NCI-H1436 treated with DMSO at 0.1 percent for 48 hours (cell line): ENCODE measurements at places on chromosomes 12 and 14.

- DNase-seq = no peak
Measured at GRCh38 chr14:98754343-98755020, 517.5 kb downstream of the BCL11B start.

DNA sequence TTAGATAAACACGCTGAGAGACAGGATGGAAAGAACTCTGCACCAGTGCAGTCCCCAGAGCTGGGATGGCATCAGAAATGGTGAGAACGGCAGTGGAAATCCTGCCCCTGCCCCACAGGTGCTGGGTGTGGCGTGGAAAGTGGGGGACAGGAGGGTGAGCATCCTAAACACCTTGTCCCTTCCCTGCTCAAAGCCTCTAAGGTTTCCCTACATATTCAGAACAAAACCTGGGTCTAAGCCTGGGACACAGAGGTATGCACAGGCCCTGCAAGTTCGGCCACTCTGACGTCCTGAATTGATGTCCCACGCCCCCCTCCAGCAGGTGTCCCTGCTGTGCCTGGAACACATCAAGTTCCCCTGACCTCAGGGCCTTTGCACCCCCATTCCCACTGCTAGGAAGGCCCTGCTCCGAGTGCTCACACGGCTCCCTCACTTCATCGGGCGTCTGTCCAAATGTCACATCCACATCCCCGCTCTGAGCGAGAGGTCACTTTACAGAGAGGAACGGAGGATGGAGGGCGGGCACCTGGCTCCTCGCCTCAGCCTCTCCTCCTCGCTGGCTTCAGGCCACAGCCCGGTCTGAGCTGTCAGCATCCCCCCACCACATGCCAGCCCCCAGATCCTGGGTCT is 38.5 kb upstream of the SFSWAP start:
- no peak for DNase-seq

- DNase-seq = no peak
Measured at GRCh38 chr14:75234173-75235115, 44.2 kb upstream of the FOS start.

DNA sequence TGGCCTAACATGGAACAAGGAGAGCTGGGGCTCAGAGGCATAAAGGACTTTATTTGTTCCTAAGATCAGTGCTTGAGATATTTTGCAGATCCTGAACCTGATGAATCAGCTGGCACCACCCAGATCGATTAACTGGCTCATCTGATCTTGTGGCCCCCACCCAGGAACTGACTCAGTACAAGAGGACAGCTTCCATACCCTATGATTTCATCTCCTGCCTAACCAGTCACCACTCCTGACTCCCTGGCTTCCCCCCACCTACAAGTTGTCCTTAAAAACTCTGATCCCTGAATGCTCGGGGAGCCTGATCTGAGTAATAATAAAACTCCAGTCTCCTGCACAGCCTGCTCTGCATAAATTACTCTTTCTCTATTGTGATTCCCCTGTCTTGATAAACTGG is 5.1 kb downstream of the C12orf56 start:
- DNase-seq = no peak

DNA sequence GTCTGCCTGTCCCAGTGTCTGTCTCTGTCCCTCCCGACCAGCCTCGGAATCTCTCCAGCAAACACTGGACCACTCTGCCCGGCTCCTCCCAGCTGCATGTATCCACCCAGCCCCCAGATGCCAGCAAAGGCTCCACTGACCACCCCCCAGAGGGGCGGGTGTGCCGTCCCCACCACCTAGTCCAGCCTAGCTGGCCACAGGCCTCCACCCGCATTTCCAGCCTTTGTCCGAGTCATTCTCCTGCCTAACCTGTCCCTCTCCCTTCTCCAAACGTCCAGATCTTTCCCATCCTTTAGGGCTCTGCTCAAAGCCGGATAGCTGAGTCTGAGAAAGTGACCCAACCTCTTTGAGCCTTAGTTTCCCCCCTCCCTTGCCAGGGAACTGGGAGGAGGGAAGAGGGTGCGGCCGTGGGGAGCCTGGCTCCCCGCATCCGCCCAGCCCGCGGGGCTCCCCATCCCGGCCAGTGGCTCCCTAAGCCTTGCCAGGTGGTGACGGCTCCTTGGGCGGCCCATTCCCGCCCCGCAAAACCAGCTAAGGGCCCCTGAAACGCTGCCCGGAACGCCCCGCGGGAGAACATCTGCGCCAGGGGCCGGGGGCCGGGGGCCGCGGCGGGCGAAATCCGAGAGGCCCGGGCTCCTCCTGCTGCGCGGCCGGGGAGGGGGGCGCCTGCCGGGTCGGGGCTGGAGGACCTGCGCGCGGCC is 34.6 kb upstream of the ANKRD9 start:
- DNase-seq = no peak

- no peak for DNase-seq
Measured at GRCh38 chr12:99619389-99620158, 28.0 kb upstream of the GARIN6 start.

DNA sequence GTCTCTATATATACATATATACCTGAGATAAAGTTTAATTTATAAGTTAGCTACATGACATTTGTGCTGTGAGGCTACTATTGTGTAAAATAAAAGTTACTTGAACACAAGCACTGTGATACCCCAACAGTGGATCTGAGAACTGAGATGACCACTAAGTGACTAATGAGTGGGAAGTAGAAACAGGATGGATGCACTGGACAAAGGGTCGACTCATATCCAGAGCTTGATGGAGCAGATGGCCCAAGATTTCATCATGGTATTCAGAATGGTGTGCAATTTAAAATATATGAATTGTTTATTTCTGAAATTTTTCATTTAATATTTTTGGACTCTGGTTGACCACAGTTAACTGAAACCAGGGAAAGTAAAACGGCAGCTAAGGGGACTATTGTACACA is 908.6 kb upstream of the MDGA2 start:
- no peak for DNase-seq

GRCh38 chr12:42611571-42612230 is 22.2 kb upstream of the PRICKLE1 start:
- no peak for DNase-seq

DNA sequence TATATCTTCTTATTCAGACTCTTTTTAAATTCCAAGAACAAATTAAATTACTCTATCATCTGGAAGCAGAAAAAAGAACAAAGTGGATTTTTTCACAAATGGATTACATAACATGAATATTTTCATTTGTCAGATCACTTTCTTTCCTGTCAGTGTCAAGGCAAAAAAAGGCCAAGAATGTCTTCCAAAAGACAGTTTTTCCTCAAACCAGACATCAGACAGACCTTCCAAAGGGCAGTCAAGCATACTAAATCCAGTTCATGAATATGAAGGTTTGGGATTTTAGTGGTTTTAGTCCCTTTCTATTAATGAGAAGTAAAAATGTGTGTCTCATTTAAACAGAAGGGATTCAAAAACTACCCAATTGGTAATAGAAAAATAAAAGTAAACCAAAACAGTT is 336.0 kb downstream of the CEP128 start:
- no peak for DNase-seq

GRCh38 chr14:79820866-79821535 is 390.3 kb downstream of the DIO2 start:
- DNase-seq = no peak

DNA sequence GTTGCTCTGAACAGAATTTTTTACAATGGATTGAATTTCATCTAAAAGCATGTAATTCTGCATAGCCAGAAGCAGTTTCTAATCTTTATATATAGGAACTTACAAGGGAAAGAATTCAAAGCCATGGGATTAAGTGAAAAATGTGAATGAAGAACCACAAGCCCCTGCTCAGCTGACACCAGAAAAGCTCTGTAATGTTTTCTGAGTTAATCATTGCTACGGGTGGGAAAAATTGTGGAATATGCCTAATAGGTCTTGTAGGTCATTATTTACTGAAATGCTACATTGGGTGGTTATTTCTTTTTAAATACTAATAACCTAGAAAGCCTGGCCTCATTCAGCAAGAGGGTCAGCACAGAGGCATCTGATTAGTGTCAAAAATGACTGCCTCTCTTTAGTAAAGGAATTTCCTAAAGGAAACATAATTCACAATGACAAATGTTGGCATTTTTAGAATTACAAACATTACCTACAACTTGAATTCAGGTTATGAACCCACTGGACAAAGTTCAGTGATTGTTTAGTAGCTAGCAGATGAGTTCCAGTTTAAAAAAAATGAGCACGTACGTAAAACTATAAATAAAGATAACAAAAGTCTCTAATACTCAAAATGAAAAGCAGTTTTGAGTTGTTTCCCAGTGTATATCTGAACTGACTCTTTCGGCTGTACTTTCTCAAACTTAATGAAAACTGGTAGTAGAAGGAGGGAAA is 75.3 kb downstream of the BMP4 start:
- DNase-seq = no peak

GRCh38 chr14:30621354-30621939 is 672 bp upstream of the SCFD1 start:
- DNase-seq = no peak

DNA sequence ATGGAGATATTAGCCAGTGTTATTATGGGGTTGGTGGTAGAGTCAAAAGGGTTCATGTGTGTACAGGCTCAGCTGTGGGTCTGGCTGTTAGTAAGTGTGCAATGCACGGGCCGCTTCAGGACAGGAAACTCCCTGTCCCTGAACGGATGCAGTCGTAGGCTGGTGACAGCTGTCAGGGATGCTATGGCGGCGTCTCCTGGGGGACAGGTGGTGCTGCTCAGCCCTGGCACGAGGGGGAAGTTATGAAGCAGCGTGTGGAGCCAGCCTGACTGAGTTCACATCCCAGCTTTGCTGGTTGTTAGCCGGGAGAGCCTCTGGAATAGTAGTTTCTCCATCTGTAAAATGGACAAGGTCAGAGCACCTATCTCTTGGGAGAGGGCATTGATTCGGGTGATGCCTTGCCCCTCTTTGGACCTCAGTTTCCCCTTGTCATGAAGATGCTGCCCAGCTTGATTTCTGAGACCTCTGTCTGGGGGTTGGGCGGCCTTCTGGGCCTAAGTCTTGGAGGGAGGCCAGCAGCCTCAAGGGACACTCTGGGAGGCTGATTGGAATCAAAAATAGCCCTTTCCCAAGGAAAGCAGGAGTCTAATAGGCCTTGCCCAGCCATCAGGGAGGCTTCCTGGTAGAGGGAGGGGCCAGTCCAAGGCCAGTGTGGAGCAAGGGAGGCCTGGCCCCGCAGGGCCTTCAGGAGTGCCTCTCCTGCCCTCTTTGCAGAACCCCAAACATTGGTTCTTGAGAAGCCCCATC is 7.1 kb downstream of the ASB2 start:
- no peak for DNase-seq

DNA sequence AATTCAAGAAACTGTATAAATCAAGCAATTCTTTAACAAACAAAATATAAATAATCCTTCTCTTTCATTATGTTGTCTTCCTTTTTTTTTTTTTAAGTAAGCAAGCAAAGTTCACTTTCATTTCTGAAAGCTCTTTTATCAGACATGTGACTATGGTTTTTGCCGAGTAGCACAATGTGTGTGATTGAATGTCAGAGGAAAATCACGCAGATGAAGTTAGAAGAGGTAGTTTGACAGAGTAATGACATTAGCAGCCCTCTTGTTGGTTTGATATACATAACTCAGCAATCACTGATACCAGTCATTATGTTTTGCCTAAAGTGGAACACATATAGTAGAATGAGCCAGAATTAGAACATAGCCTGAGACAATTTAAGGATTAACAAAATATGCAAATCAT is 19.0 kb downstream of the ALX1 start:
- no peak for DNase-seq

DNA sequence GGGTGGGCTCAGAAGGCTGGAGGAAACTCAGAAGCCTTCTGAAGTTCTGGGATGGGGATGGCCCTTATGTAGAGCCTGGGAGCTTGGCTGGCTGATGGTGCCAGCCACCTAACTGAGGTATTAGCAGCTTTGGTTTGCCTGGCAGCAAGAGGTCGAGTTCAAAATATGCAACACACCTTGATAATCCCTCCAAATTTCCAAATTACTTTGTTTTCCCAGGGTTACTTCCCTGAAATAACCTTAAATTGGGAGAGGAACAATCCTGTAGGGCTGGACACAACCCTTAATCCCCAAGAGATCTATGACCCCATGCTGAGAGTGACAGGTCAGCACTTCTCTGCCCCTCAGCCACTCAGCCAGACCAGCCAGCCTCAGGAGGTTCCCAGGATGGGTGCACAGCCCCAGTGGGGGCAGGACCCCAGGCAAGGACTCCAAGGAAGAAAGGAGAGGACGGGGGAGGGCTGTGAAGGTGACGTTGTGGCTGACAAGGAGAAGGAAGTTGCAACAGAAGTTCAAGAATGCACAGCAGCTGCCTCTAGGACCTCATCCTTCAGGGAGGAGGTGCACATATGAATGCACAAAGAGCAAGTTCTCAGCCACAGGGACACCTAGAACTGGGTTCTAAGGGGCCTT is 18.6 kb upstream of the KRT77 start:
- no peak for DNase-seq

- no peak for DNase-seq
Measured at GRCh38 chr12:124294780-124295341, at the start of gene RFLNA. RFLNA (plus strand) TSS chr12:124295093; CDS start chr12:124295430, 337 bp downstream.

- DNase-seq = no peak
Measured at GRCh38 chr14:57403521-57403864, 13.1 kb downstream of the NAA30 start.

- no peak for DNase-seq
Measured at GRCh38 chr12:51889216-51890132, 1.6 kb downstream of the ANKRD33 start.

- DNase-seq = no peak
Measured at GRCh38 chr14:105330491-105330895, 15.9 kb downstream of the PACS2 start.

DNA sequence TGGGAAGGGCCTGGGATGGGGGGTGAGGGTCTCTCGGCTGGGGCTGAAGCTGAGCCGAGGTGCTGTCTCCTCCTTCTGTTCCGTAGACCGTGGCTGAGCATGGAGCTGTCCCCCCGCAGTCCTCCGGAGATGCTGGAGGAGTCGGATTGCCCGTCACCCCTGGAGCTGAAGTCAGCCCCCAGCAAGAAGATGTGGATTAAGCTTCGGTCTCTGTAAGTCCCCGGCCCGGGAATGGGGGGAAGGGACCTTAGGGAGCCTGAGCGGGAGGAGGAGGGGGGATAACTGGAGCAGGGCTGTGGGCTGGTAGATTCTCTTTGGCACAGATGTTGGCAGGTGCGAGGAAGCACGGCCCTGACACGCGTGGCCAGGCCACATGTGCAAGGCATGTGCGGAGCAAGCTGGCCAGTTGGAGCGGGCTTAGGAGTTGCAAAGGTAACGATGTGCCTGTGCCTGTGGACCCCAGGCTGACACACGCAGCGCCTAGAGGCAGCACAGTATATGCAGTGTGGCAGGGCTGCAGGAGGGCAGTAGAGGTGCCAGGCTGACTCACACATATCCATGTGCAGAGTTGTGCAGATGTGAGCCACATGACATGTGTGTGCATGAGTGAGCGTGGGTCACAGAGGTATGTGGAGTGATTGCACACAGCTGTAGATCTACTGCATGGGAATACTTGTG is 512 bp downstream of the PDE1B start:
- DNase-seq = no peak

- no peak for DNase-seq
Measured at GRCh38 chr12:14628771-14629170, 61.1 kb upstream of the PLBD1 start.
